Activated CD4-positive, alpha-beta T cell treated with anti-CD3 and anti-CD28 coated beads, Interleukin-2, amount 10 ng/mL, durations not matched to agents 7 days and 5 days (primary cell): ENCODE measurements at places on chromosomes 4 and X. TPM values are rescaled to one million over a fixed set of nuclear protein-coding genes. Genes with fewer than 3 reads are reported as not detected.

- DNase-seq, result no peak
Observed at GRCh38 chrX:72021975-72022374, 109.7 kb downstream of the RTL5 start.

GRCh38 chr4:115275615-115276014, 162.2 kb upstream of the NDST4 start:
- no peak for DNase-seq

DNA sequence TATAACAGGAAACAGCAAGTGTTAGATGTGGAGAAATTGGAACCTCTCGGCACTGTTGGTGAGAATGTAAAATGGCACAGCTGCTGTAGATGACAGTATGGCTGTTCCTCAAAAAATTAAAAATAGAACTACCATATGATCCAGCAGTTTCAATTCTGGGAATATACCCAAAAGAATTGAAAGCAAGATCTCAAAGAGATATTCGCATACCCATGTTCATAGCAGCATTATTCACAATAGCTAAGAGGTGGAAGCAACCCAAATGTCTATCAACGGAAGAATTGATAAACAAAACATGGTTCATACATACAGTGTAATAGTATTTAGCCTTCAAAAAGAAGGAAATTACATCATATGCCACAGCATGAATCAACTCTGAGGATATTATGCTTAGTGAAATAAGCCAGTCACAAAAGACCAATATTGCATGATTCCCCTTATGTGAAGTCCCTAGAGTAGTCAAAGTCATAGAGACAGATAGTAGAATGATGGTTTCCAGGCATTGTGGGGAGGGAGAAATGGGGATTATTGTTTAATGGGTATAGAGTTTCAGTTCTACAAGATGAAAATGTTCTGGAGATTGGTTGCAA, 467.7 kb downstream of the IDS start:
- DNase-seq, result no peak

The LDB2 gene
- total RNA-seq, result not detected

The FAM149A gene
- total RNA-seq, result 0.50 TPM

DNA sequence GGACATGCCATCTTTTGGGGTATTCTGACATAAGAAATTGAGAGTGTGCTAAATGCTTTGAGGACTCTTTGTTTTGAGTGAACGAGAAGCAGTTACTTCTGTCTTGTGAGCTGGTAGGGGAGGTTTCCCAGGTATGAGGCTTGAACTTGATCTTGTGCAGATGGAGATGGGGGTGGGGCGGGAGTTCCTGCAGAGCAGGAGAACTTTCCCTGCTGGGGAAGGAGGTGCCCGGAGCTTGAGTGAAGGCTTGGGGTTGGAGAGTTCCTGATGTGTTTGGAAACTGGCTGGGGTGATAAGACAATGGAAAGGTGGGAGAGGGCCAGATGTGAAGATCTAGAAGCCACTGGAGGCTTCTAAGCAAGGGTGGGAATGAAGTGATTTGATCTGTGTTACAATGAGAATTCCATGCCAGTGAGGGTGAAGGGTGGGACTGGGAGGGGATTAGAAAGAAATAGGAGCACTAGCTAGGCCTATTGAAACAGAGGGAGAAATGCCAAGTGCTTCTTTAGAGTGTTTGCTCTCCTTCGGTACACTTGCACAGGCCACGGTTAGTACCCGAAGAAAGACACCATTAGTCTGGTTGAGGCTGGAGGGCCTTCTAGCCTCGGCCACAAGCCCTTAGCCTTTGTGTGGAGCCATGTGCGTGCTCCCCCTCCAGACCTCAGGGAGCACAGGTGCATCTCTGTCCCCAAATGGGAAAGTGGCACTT, 103.5 kb upstream of the STOX2 start:
- DNase-seq, result no peak

The MND1 gene
- 24.2 TPM for total RNA-seq

DNA sequence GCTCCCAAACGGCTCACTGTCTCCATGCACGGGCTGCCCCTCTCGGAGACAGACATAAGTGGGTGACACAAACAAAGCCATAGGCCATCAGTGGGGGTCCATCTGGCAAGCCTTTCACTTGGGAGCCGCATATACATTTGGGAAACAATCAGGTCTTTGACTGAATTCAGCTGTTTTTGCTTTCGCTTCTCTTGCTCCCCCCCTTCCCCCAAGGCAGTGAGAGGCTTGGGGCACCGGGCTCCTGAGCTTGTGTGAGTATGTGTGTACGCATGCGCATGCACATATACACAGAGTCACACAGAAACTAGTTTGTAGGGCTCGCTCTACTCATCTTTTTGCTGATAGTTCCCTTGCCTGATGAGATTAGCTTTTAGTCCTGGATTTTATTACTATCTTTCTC, 284.4 kb downstream of the AFF2 start:
- no peak for DNase-seq

The NOX1 gene
- not detected for total RNA-seq

The PAGE2 gene
- total RNA-seq, result not detected

- DNase-seq, result peak; percentile 42
Observed at GRCh38 chr4:81052119-81053068, 21.9 kb downstream of the BMP3 start.

- DNase-seq, result no peak
Observed at GRCh38 chr4:152033621-152034020, 272.8 kb upstream of the GATB start.

- no peak for DNase-seq
Observed at GRCh38 chrX:130636277-130636676, 234.5 kb downstream of the RBMX2 start.

GRCh38 chrX:120287513-120288112, 23.6 kb downstream of the TMEM255A start:
- no peak for DNase-seq

DNA sequence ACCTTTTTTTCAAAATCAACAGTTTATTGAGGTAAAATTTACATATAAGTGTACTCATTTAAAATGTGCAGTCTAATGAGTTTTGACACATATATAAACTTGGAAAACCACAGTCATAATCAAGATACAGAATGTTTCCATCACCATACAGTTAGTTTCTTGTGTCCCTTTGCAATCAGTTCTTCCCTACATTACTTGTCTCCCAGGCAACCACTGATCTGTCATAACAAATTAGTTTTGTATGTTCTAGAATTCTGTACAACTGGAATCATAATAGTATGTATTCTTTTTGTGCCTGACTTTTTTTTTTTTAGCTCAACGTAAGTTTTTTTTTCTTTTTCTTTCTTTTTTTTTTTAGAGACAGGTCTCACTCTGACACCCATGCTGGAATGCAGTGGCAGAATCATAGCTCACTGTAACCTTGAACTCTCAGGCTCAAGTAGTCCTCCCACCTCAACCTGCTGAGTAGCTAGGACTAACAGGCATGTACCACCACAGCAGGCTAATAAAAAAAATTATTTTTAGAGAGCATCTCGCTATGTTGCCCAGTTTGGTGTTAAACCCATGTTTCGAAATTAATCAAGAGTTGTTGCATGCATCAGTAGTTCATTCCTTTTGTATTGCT, 26.9 kb downstream of the ARFIP1 start:
- DNase-seq, result no peak

- no peak for DNase-seq
Observed at GRCh38 chr4:91829531-91829930, 474.2 kb upstream of the GRID2 start.

- DNase-seq, result no peak
Observed at GRCh38 chr4:107164962-107165475, 128.9 kb upstream of the DKK2 start.

The EREG gene
- total RNA-seq, result not detected

The ITGB1BP2 gene
- 4.7 TPM for total RNA-seq

- DNase-seq, result no peak
Observed at GRCh38 chrX:134569306-134569705, 89.0 kb downstream of the PLAC1 start.

DNA sequence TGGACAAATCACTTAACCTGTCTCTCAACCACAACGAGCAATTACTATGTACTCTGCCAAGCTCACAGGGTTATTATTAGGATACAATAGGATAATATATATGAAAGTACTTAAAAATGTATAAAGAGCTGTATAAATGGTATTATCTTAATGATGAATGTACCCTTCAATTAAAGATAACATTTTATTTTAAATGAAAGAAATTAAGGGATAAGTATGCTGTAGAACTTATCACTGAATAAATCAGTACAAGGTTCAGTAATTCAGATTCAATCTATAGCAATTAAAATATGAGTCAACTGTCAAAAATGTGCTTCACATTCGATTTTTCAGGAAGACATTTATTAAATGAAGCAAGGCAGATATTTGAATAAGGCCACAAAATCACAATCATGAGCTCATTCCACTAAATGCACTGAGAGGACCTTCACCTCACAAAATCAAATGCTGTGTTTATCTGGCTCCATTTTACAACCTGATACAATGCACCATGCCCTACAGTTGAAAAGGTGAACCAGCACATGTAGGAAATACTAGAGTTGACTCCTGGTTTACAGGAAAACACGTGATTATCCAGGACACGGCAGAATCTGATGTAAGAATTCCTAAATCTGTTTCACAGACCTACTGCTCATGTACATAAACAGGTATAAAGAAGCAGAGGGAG, 4.4 kb downstream of the LRCH2 start:
- DNase-seq, result no peak

The SAGE1 gene
- not detected for total RNA-seq

- DNase-seq, result no peak
Observed at GRCh38 chr4:101014417-101014816, 332.9 kb downstream of the PPP3CA start.

- no peak for DNase-seq
Observed at GRCh38 chr4:16579866-16580265, 318.6 kb downstream of the LDB2 start.

DNA sequence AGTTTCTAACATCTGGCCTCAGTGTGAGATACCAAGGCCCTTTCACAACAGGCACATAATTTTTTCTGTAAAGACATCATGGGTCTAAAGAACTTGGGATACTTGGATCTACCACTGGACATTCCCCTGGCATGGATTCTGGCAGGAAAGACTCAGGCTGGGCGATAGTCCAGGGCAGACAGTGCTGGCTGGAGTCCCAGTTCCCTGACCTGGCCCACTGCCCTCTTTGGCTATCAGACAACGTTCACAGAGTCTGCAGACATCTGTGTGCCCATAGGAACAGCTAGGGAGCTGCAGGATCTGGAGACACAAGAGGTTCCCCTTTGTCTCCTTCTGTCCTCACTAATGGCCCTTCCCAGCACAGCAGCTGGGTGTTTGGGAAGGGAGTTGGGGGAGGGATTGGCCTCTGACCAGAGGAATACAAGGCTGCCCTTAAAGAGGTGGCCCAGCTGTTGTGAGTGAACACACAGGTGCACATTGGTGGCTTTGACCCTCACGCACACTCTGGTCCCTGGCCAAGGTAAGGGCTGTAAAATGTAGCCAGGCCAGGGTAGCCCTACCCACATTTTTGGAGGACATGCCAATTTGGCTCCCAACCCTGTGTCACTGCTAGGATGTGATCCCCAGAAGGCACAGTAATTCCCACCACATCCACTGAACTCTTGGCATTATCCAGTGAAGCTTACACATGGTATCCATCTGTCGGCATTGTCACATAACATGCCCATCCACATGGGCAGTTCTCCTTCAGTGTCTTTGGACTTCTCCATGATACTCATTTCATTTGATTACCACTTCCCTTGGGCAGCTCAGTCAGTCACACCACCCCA, 72.3 kb downstream of the SOX3 start:
- no peak for DNase-seq

The PLK4 gene
- total RNA-seq, result 51.3 TPM

DNA sequence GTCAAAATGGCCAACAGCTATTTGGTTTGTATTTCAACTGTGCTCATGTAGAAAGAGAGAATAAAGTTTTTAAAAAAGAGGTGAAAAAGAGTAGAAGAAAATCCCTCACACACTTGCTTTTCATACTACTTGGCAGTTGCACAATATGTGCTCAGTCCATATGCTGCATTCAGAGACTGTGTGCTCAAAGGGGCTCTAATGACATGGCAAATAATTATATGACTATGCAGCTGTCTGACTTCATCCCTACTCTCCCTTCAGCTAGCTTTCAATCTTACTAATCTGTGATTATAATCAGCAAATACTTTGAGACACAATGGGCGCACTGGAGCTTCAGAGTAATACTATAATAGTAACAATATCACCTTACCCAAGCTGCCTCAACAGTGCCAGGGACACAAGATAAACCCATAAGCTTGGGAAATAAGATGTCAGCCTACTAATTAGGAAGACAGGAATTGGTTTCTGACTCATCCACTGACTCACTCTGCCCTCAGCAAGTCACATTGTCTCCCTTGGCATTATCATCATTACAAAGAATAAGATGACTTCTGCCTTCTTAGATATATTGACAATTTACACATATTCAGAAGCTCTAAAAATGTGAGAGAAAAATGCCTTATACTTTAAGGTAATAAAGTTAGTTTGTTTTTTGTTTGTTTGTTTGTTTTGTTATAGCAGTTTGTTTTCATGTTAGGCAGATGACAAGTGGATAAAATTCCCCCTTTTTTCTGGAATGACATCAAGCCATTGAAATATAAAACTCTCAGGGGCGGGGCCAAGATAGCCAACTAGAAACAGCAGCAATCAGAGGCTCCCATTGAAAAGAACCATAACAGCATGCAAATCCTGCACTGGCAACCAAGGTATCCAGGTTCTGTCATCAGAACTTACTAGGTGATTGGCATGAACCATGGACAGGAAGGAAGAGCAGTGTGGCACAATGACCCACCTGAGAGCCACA, 311.6 kb downstream of the FAM133A start:
- no peak for DNase-seq

The BCORL1 gene
- 4.0 TPM for total RNA-seq

DNA sequence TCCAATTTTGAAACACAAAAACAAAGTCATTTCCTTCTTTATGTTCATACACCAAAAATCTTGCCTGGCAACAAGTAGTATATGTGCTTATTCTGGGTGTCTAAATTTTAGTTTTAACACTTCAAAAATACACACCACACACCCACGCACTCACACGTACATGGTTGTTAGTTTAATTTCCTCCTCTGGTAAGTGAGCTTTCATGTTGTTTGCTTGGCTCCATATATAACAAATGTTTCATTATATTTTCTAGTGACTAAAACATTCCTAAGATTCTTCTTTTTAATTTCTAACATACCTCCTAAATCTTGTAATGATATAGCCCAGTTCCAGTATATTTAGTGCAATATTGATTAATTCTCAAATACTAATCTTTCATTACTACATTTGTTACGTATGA, 80.9 kb downstream of the PRDM5 start:
- no peak for DNase-seq

GRCh38 chr4:3828546-3828945, 62.4 kb downstream of the ADRA2C start:
- no peak for DNase-seq

DNA sequence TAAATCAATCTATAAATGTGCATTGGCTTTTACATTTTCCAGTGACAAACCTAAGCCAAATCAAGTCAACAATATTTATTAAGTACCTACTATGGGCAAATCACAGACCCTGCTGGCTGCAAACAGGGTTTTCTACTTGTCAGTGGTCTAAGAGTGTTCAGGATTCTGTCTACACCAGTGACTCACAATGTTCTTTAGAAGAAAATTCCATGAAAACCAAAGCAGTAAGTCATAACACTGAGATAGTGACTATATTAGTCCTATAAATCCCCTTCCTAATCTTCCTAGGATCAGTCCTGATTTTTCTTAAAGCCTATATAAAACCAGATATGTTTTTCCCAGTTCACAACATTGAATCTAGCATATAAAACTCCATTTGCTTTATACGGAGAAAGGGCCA, 69.7 kb downstream of the PPP3CA start:
- no peak for DNase-seq
